Psoas muscle (tissue), 8 donors: ENCODE measurements at places on chromosomes 11 and 22. TPM values are rescaled to one million over a fixed set of nuclear protein-coding genes. Genes with fewer than 3 reads are reported as not detected.

DNA sequence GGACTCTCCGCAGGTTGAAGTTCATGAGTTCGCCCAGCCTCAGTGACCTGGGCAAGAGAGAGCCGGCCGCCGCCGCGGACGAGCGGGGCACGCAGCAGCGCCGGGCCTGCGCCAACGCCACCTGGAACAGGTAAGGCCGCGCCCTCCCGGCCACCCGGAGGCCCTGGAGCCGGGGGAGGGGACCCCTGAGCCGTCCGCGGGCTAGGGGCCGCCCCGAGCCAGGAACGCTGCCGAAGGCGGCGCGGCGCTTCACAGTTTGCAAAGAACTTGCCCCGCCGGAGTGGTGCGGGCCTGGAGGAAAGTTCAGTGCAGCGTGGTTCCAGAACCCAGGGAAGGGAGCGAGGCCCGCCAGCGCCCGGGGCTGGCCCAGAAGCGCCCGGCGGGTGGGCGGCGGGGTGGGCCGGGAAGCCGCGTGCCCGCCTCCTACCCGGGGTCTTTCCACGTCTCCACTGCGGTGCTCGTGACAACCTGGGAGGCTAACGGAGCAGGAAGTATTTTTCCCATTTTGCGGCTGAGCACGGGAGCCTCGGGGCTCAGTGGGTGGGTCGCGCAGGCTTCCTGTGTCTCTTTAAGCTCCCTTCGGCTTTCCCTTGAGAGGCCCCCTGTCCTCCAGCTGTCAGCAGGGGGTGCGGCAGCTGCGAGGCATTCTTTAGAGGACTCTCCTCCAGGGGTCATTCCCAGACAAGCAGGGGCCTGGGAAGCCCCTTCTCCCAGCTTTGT is 635 bp downstream of the PRR5 start:
- DNase-seq, result no peak

MALAT1 gene
- 299 TPM for polyA plus RNA-seq

OVOL1 gene
- not detected for polyA plus RNA-seq

OR51B2 gene
- not detected for polyA plus RNA-seq

- no peak for DNase-seq
These were observed 160.3 kb upstream of the PDGFD start for GRCh38 chr11:104324276-104324675.

DNA sequence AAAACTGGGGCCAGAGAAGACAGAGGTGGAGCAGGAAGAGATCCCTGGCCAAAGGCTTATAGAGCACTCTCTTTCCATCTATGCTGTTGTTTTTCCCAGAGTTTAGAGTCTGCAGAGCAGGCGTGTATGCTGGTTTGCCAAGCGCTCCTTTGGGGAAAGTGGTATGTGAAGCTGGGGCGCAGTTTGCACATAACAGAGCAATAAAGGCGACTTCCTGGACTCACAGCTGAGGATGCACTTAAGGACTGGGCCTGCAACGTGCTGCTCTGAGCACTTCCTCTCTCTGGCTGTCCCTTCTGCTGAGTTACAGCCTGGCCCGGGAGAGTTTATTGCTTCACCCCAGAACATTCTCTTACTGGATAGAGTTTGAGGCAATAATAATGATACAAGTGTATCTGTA is 41.7 kb downstream of the THAP12 start:
- peak; percentile 78 for DNase-seq

DNA sequence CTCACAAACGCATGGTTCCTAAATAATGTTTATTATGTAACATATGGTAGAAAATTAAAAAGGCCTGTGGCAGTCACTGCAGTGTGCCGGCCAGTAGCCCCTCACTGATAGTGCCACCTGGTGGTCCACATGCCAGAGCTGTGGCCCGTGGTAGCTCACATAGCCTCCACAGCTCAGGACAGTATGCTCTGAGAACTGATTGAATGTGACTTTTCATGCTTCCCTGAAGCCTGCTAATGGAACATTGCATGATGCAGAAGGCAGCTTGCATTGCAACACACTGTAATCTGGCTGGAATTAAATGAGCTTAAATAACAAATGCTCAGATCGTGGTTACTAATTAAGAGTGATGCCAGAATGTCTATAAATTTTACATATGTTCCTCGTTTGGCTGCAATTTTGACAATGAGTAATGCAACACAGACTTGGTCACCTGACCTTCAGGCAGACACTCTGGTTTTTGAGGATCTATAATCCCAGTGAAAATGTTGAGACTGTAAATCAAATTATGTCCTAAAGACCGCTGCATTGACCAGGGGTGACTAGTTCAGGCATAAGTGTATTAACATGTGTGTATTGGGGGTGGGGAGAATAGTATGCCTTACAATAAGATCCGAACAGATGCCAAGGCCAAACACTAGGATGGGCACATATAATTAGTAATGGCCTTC is 566.4 kb downstream of the METTL15 start:
- DNase-seq, result no peak

APOL6 gene
- 0.87 TPM for polyA plus RNA-seq

CHRNA10 gene
- polyA plus RNA-seq, result 0.40 TPM

- DNase-seq, result no peak
These were observed 93.8 kb downstream of the MIAT start for GRCh38 chr22:26751217-26751616.

DNA sequence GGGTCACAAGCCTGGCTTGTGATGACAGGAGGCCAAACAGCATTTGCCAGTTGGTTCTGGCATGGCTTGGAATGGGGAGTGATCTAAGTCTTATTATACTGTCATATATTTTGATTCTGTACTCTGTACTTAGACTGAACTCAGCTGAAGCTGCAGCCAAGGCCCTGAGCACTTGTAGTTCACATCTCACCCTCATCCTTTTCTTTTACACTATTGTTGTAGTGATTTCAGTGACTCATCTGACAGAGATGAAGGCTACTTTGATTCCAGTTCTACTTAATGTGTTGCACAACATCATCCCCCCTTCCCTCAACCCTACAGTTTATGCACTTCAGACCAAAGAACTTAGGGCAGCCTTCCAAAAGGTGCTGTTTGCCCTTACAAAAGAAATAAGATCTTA is 843 bp downstream of the OR56B1 start:
- DNase-seq, result no peak

DNA sequence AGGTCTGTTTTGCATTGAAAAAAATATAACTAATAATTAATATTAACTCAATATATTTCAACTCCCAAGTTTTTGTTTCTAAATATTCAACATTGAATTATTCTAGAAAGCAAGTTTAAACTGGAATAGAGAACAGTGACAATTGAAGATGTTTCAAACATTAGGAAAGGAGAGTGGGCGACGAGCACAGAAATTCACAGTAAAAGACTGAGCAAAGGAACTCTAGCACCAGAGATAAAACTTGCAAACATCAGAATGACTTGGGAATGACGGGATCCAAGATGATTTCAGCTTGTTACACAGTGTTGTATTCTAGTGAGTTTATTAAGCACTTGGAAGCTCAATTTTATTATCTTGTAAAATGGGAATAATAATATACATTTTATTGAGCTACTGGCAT is 56.6 kb upstream of the CNTN5 start:
- DNase-seq, result no peak

GRCh38 chr11:65423516-65424204 is 1.1 kb downstream of the NEAT1 start:
- no peak for DNase-seq

- DNase-seq, result no peak
These were observed 71.2 kb upstream of the B3GAT1 start for GRCh38 chr11:134483291-134483690.

DNA sequence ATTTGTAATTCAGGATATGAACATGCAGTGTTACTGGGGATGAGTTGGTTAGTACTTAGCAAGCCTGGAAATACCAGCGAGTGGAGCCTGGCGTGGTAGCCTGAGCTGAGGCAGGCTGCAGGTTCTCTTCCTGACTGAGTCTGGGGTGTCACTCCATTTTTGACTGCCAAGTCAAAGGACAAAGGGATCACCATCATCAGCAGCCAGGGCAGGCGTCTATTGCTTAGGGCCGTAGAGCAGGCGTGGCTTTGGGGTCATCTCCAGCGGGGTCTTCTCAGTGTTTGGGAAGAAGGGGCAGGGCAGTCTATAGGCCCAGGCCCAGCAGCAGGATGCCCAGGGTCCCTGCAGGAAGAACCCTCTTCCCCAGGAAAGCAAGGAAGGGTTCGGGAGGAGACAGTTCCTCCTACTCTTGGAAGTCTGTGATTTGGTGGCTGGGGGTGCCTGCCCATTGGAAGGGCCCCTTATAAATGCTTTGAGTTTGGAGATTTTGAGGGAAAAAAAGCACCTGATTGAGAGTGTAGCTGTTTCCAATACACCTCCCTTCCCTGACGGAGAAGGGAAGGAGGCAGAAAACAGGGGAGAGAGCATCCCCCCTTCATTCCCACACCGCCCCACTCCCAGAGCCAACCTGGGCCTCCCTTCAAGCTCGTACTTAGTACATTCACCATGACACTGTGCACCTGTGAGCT is 51.5 kb upstream of the SPATA19 start:
- DNase-seq, result no peak

DNA sequence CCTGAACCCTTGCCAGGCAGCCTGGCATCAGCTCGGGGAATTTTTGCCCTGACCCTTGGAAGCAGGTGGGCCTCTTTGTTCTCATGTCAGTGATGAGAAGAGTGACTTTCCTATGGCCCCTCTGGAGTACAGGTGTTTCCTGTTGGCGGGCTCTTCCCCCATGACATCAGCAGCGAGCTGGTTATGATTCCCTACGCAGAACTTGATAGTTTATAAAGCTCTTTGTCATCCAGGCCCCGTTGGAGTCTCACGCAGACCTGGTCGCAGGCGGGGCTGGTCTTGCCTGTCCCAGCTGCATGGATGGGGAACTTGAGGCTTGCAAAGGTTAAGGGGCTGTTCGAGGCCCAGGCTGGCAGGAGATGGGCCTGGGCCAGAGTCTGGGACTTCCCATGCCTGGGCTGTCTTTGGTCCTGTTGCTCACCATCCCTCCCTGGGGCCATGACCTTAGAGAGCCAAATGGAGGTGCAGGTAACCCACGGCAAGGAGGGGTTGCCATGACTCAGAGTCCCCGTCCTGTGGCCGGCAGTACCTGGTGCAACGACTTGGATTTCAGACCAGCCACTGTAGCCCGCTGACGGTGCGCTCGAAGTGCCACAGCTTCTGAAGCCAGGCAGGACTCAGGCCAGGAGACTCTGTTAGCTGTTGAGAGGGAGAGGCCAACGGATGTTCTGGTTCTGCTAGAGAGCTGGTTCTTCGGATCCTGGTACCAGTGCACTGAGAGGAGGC is 45.9 kb upstream of the PPP6R3 start:
- no peak for DNase-seq

DCPS gene
- 20.5 TPM for polyA plus RNA-seq

DNA sequence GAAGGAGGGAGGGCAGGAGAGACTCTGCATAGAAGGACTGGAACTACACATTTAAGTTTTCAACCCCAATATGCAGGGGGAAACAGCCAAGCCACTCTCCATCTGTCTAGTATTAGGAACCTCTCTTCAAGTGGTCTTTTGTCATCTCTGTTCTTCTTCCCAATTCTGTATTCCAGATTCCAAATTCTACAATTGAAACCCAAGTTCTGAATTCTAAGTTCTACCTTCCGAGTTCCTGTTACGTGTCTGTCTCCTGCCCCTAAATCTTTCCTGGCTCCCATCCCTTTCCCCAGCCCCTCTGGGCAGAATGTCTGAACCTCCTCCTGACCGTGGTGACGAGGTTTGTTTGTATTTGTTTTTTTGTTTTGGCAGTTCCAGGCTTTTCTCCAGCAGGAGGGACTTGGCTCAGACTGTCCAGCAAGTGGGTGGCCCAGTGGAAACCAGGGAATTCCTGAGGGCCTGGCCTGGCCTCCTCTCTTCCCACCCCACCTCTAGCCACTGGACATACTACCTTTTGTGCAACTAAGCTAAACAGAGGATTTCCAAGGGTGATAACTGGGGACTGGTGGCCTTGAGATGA is 1.6 kb upstream of the THOC5 start:
- no peak for DNase-seq

DNA sequence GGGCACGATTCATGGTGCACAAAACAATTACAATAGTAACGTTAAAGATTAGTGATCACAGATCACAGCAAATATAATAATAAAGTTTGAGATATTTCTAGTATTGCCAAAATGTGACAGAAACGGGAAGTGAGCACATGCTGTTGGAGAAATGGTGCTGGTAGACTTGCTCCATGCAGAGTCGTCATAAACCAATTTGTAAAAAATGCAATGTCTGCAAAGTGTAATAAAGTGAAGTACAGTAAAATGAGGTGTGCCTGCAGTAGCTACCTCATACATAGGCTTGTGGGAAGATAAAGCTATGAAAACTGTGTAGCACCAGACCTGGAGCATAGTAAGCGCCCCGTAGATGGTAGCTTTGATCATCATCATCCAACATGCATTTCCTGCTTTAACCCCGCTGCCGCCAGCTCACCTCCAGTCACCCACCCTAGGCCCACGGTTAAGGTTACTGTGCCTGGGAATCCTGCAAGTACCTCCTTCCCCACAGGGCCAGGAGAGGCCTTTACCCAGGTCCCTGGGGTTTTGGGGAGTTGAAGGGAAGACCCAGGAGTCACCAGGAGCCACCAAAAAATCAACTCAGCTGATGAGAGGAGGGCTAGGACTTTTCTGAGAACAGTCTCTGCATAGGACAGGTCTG is 59.2 kb downstream of the MYO7A start:
- no peak for DNase-seq

GRCh38 chr11:45518833-45519535 is 146.4 kb downstream of the CHST1 start:
- DNase-seq, result no peak

SYT8 gene
- polyA plus RNA-seq, result not detected

GRCh38 chr11:67507242-67507863 is 609 bp downstream of the CDK2AP2 start:
- DNase-seq, result no peak

ANO1 gene
- 4.5 TPM for polyA plus RNA-seq

DNA sequence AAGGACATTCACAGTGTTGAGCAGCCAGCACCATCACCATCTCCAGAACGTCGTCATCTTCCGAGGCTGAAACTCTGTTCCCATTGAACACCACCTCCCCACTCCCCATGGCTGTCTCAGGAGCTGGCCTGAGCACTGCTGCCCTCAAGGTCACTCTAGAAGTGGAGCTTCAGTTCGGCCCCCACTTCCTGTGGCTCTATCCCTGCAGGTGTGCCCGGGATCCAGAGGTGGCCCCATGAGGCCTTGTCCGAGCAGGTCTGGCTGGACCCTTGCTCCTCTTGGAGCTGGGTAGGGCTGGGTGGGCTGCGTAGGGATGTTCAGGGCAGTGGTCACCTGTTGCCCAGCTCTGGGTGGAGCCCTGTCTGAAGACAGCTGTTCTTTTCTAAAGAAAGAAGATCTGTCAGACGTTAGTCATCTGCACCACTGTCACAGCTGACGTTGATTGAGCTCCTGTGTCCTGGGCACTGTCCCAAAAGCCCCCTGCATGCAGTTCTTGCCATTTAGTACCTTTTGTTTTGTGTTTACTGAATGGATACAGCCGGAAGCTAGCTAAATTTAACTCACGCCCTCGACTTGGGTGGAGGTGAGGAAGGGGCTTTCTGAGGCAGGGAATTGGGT is 75.5 kb upstream of the CLDN5 start:
- DNase-seq, result no peak

CBLIF gene
- polyA plus RNA-seq, result not detected

- no peak for DNase-seq
These were observed 76.5 kb downstream of the RAB30 start for GRCh38 chr11:82995235-82995634.

DNA sequence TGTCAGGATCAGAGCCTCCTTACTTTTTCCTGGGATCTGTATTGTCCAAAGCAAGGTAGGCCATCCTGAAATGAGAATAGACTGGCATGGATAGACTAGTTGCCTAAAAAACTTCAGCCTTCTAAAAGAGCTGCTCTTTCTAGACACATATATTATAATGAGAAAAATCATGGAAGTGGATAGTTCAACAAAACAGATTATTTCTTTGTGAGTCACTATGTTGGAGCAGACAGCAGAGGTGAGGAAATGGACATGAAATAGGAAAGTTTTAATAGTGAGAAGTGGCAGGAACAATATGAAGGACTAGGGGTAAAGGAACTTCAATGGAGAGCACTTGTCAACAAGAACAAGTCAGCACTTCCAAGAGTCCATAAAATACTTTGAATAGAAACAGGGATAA is 101.9 kb upstream of the ANO3 start:
- DNase-seq, result no peak

KRTAP5-1 gene
- polyA plus RNA-seq, result not detected
